NT2/D1 (cell line): ENCODE measurements at places on chromosomes 4 and X.

- no peak for DNase-seq
Measured at GRCh38 chr4:1537410-1538095, 131.3 kb upstream of the NKX1-1 start.

DNA sequence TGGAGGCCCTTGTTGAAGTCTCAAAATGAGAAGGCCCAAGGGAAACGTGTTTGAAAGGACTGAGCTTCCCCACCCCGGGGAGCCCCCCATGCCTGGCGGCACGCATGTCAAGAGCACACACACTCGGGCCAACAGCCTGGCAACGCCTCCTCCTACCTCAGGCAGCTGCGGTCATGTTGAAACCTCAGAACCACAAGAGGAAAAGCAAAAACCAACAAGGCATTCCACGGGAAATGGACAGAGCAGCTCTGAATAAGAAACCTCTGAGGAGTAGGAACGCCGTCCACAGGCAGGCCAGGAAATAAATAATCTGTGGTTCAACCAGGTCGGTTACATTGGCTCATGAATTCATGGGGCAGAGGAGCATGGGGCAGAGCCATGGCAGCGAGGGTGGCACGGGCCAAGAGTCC lies 95.7 kb upstream of the AFAP1 start:
- DNase-seq, result no peak

DNA sequence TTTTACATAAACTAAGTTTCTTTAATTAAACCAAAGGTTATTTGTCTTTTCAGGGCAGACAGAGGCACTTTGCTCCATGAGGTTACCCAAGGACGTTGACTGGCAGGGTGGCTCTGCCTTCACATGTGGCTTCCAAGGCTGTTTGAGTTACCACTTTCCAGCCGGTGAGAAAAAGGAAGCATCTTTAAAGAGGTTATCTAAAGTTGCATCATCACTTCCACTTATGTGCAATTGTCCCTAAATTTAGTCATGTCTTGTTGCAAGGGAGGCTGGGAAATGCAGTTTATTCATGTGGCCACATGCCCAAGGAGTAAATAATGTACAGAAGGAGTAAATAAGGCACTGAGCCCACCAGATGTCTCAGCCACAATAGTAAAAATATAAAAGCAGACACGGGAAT lies 29.0 kb upstream of the RAP1GDS1 start:
- no peak for DNase-seq

- DNase-seq, result no peak
Measured at GRCh38 chr4:44145868-44146267, 302.7 kb downstream of the KCTD8 start.

GRCh38 chr4:19880206-19880605 lies 371.5 kb upstream of the SLIT2 start:
- DNase-seq, result no peak

- no peak for DNase-seq
Measured at GRCh38 chr4:51855751-51856150, 12.8 kb downstream of the DCUN1D4 start.

- DNase-seq, result peak; percentile 0
Measured at GRCh38 chrX:127207326-127207725, 387.8 kb downstream of the PRR32 start.

GRCh38 chr4:112098841-112099530 lies 46.3 kb upstream of the FAM241A start:
- DNase-seq, result no peak

DNA sequence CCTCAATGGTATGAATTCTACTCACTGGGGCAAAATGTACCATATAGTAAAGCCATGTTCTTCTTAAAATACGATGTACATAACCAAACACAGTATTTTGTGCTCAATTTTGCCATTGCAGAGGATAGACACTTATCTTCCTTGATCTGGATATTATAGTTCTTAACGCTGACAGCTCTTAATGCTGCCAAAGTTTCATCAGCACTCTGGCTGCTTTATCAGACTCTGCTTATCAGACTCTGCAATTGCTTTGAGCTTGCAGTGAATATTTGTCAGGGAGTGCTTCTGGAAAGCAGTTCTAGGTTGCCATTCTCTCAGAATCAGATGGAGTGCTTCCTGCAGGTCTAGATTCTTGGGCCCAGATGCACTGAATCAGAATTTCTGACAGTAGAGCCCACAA lies 863.1 kb downstream of the CCSER1 start:
- no peak for DNase-seq

DNA sequence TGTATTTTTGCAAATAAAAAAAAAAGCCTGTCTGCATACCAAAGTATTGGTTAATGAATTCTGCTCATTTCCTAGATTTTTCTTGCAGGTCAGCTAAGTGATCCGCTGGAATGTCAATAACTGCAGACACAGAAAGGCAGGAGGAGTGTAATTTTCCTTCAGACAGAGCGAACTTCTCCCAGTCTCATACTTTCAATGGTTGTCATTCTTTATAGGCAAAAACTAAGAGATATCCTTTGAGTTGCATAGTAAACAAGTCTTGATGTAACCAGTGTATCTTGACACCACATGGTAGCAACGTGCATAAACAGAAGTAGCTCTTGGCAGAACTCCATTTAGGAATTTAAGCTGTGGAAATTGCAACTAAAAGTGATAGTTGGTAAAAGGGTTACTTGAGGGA lies 8.2 kb downstream of the CAPN6 start:
- no peak for DNase-seq

DNA sequence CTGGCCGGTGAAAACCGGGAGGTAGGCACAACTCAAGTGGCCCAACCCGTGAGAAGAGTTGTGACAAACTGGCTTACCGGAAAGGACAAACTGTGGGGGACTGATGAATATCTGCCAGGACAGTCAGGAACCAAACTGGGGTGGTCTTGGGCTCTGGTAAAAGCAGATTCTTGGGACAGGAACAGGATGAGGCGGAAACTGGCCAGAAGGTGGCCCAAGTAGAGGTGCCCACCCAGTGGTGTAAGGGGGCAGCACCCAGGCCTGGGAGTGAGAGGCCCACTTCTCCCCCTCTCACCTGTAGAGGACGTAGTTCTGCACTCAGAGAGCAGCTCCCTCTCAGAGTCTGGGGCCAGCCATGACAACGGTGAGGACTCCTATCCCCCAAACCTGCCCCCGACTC lies 5.9 kb downstream of the CCDC120 start:
- no peak for DNase-seq

DNA sequence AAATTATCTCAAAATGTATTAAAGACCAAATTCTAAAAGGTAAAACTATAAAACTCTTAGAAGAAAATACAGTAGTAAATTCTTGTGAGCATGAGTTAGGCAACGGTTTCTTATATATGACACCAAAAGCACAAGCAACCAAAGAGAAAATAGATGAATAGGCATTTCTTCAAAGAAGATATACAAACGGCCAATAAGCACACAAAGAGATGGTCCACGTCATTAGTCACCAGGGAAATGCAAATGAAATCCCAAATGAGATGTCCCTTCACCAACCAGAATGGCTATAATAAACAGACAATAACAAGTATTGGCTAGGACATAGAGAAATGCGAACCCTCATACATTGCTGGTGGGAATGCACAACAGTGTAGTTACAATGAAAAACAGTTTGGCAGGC lies 44.6 kb downstream of the RAB33A start:
- DNase-seq, result no peak

DNA sequence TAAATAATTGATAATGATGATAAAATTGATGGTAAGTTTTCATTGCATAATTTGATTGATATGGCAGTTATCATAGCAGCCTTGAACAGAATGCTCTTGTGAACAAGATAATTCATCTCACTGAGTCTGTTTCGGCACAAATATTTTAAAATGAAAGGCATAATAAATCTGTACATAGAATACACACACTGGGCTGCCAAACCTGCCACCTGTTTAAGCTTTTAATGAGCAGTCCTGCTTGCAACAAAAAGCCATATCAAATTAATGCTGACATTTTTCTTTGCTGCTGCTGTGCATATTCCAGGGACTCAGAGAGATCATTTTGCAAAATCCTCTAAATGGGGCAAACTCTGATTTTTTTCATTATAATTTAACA lies 201.1 kb downstream of the ARHGAP24 start:
- DNase-seq, result no peak

- no peak for DNase-seq
Measured at GRCh38 chr4:47312170-47312569, 151.3 kb downstream of the COMMD8 start.

GRCh38 chrX:124518885-124519284 lies 172.5 kb downstream of the SH2D1A start:
- DNase-seq, result no peak

GRCh38 chr4:123438031-123438430 lies 41.4 kb downstream of the SPRY1 start:
- DNase-seq, result no peak

DNA sequence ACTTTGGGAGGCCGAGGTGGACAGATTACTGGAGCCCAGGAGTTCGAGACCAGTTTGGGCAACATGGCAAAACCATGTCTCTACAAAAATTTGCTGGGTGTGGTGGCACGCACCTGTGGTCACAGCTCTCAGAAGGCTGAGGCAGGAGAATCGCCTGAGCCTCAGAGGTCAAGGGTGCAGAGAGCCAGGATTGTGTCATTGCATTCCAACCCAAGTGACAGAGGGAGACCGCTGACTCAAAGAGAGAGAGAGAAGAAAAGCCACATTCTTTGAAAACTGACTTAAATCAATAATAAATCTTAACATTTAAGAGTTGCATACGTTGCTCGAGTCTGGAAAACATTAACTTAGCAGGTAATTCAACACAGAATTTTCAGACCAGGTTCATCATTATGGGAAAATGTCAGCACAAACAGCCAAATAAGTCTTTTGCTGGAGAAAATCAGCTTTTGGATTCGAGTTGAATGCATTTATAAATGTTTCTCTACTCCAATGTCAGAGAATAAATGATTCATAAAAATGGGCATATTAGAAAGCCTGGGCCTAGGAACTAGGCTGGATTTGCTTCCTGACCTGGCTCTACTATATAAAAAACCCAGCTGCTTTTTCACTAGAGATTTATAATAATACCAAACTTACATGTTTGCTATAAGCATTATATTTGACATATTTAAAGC lies 68.3 kb upstream of the RBPJ start:
- DNase-seq, result no peak

- no peak for DNase-seq
Measured at GRCh38 chr4:35315419-35315818, 928.9 kb downstream of the ARAP2 start.
